ENCODE measurements at places on chromosomes 12 and 14.

DNA sequence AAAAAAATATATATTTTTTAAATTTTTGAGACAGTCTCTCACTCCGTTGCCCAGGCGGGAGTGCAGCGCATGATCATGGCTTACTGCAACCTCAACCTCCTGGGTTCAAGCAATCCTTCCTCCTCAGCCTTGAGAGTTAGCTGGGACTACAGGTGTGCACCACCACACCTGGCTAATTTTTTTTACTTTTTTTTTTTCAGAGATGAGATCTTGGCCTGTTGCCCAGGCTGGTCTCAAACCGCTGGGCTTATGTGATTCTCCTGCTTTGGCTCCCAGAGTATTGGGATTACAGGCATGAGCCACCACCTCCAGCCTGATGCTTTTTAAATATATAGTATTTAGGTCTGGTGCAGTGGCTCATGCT lies 24.5 kb downstream of the MDM2 start:
- no peak for DNase-seq

GRCh38 chr12:50488801-50489200 lies 16.0 kb upstream of the DIP2B start:
- no peak for DNase-seq

DNA sequence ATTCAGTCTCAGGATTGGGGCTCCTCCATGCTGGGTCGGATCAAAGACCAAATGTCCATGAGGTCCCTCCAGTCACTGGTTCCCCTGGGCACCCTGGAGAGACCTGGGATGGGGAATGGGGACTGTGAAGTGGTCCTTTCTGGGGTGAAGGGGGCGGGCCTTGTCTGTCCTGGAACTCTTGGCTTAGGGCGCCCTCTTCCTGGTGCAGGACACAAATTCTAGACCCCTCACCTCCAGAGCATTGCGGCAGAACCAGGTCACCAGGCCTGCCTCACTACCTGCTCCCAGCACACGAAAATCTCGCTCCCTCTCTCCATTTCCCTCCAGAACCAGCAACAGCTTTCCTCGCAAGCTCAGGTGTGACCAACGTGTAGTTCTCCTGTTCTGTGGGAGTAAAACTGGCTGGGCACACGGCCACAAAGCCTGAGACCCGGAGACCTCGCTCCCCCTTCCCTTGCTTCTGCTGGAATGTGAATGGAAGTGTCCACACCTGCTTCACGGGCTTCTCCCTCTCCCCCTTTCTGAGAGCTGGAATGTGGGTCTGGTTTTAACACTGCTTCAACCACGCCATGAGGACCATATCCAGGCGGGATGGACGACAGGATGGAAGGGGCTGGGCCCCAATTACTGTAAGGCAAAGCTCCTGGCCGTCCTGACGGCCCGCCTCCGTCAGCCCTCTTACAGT lies 112.7 kb downstream of the SCARB1 start:
- peak; percentile 60 for DNase-seq

GRCh38 chr12:92021666-92022035 lies 124.0 kb downstream of the BTG1 start:
- DNase-seq = no peak
